Panc1 (cell line): ENCODE measurements at places on chromosomes 1 and 21. TPM values are rescaled to one million over a fixed set of nuclear protein-coding genes. Genes with fewer than 3 reads are reported as not detected.

DNA sequence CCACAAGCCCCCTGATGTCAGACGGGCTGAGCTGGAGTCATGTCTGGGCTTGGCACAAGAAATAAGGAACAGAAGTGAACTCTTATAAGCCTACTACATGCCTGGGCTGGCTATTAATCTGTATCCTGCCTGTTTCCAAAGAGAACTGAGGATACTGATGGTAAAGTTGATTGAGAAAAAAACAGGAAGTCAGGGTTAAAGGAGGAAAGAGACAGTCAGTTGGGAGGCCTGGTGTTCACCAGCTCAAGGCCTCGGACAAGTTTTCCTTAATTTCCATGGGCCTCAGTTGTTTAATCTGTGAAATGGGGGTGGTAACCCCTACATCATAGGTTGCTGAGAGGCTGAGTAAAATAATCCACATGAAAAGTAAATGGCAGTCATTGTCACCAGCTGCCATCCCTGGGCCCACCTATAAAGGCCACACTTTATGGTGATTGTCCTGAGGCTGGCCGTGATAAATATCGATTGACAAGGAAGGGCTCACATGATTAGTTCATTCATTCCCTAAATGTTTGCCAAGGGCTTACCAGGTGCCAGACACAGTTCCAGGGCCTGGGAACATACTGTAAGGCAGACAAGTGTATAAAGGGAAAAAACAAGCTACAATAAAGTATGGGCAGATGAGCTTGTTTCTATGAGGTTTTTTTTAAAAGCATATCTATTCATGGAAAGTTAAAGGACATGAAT, 2.8 kb downstream of the ALDH4A1 start:
- H3K4me1 ChIP-seq = peaks cover 29% of the 10 kb centered on the region
- H3K4me3 ChIP-seq = no peak overlapping the region
- DNase-seq = no peak
- peaks cover 4% of the 10 kb centered on the region for H3K36me3 ChIP-seq
- H3K27ac ChIP-seq = no peak overlapping the region

DNA sequence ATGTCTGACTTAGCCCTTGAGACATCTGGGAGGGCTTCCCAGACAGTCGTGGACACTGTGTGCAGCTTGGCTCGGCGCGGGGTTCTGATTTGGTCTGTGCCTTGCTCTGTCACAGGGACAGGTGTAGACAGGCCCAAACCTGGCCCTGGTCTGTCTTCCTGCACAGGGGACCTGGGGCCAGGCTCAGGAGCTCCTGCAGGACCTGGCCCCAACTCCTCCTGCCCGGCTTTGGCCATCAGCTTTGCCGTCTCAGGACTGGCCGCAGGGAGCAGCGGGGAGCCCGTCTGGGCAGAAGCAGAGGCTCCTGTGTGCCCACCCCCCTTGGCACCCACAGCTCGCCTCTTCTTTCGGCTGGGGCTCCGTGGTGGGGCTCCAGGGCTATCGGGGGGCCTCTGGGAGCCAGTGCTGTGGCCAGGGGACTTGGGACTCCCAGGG, 1.7 kb downstream of the PERM1 start:
- no peak for DNase-seq
- no peak overlapping the region for H3K27ac ChIP-seq
- no peak overlapping the region for H3K4me3 ChIP-seq
- no peaks in the 10 kb centered on the region for H3K36me3 ChIP-seq
- H3K27me3 ChIP-seq = no peaks in the 10 kb centered on the region

DNA sequence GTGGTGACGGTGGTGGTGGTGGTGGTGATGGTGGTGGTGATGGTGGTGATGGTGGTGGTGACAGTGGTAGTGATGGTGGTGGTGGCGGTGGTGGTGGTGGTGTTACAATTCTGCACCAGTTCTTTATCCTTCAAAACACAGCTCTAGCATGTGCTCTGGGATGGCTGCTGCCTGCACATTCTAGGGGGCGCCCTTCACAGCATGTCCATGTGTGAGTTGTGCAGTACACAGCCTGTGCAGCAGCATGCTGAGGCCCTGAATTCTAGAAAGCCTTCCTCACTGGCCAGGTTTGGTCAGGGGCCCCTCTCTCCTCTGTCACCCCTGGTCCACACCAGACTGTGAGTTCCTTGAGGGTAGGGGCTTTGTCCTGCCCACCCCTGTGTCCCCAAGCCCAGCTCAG, 67.7 kb downstream of the MATN1 start:
- peaks cover 4% of the 10 kb centered on the region; the same call in 1 of the 2 replicates for H3K4me1 ChIP-seq
- no peak overlapping the region for H3K4me3 ChIP-seq
- H3K36me3 ChIP-seq = no peaks in the 10 kb centered on the region
- H3K27ac ChIP-seq = no peak overlapping the region
- no peaks in the 10 kb centered on the region for H3K27me3 ChIP-seq
- DNase-seq = no peak

DNA sequence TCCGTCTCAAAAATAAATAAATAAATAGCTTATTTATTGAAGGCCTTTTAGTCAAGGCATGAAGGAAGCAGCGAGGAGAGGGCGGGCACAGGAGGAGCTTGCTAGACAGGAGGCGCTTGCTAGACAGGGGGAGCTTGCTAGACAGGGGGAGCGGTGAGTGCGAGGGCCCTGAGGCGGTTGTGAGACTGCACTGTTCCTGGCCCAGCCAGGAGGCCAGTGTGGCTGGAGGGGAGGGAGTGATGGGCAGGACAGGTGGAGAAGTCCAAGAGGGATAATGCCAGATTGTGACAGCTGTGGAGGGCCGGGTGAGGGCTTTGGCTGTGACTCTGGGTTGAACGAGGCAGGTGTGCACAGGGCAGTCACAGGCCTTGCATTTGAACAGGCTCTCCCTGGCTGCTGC, 18.2 kb downstream of the KIF17 start:
- no peaks in the 10 kb centered on the region for H3K36me3 ChIP-seq
- DNase-seq = no peak
- H3K4me1 ChIP-seq = peaks cover 5% of the 10 kb centered on the region

- no peak overlapping the region for H3K27ac ChIP-seq
- no peak overlapping the region for H3K4me3 ChIP-seq
- H3K36me3 ChIP-seq = peaks cover 2% of the 10 kb centered on the region; the same call in 1 of the 2 replicates
- DNase-seq = no peak
- no peaks in the 10 kb centered on the region for H3K4me1 ChIP-seq
Measured at GRCh38 chr1:183103147-183103546, 79.9 kb downstream of the LAMC1 start.

DNA sequence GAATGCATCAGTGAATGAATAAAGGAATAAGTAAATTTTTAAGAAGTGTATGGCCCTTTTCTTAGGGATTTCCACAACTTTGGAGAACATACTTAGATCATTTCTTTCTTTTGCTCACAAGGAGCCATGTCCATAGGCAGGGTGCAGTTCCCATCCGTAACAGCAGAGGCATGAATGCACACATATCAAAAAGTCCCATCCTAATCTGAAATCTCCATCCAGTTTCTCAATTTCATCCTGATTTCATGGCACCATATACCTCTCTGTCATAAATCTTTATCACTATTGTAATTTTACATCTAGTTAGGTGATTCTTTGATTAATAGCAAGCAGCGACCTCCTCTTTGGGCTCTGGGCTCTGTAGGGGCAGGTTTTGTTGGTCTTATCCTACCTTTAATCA, 359.2 kb downstream of the RRAGC start:
- H3K27me3 ChIP-seq = peaks cover 25% of the 10 kb centered on the region
- DNase-seq = no peak
- no peak overlapping the region for H3K4me3 ChIP-seq
- no peaks in the 10 kb centered on the region for H3K4me1 ChIP-seq
- H3K27ac ChIP-seq = no peak overlapping the region
- H3K36me3 ChIP-seq = no peaks in the 10 kb centered on the region

DNA sequence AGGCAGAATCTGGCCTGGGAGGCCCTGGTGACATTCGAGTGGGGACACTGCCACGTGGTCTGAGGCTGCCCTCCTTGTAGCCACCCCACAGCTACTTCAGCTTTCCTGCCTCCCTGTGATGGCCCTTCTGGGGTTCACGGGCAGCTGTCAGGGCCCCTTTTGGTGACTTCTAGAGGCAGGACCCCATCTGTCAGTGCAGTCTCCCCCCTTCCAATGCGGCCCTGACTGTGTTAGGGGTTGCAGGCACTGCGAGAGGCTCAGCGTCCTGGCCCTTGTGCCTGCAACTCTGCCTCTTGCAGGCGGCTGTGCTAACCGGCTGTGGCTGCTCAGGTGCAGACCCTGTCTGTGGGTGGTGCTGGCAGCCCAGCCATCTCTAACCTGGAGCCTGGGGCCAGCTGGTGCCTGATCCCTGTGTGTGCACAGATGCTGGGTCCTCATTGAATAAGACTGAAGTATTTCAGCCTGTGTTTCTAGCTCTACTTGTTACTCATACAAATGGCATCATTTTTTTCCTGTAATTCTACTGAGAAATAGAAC, 62.2 kb downstream of the S100B start:
- no peak overlapping the region for H3K4me3 ChIP-seq
- no peaks in the 10 kb centered on the region for H3K4me1 ChIP-seq

- no peak for DNase-seq
- H3K27ac ChIP-seq = no peak overlapping the region
- no peak overlapping the region for H3K4me3 ChIP-seq
Measured at GRCh38 chr1:217214551-217214950, 416.3 kb downstream of the GPATCH2 start.

- no peaks in the 10 kb centered on the region for H3K36me3 ChIP-seq
- peak overlapping the region; percentile 100 for H3K27ac ChIP-seq
- H3K27me3 ChIP-seq = no peaks in the 10 kb centered on the region
- no peak overlapping the region for H3K4me3 ChIP-seq
Measured at GRCh38 chr1:8182034-8182761, 135.7 kb upstream of the SLC45A1 start.

GRCh38 chr1:19512545-19512944, 27.2 kb upstream of the CAPZB start:
- H3K27ac ChIP-seq = no peak overlapping the region
- no peak overlapping the region for H3K4me3 ChIP-seq
- DNase-seq = no peak
- H3K27me3 ChIP-seq = no peaks in the 10 kb centered on the region
- H3K36me3 ChIP-seq = no peaks in the 10 kb centered on the region
- no peaks in the 10 kb centered on the region for H3K4me1 ChIP-seq

DNA sequence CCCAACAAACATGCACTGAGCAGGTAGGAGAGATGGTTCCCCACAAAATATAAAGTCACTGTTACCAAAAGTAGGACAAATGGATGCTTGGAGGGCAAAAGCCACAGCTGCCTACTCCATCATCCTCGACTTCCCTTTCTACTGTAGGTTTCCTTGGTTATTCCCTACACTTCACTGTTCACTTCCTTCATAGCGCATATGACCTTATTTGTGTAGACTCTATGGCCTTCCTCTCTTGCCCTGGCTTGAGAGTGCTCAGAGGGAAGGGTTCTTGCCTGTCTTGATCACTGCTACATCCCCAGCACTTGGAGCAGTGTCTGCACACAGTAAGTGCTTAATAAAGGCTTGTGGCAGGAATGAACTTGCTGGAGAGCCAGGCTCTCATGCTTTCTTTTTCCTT, 14.6 kb upstream of the TRNP1 start:
- no peak for DNase-seq
- H3K27ac ChIP-seq = no peak overlapping the region
- H3K4me3 ChIP-seq = no peak overlapping the region
- H3K36me3 ChIP-seq = no peaks in the 10 kb centered on the region
- no peaks in the 10 kb centered on the region for H3K4me1 ChIP-seq

DNA sequence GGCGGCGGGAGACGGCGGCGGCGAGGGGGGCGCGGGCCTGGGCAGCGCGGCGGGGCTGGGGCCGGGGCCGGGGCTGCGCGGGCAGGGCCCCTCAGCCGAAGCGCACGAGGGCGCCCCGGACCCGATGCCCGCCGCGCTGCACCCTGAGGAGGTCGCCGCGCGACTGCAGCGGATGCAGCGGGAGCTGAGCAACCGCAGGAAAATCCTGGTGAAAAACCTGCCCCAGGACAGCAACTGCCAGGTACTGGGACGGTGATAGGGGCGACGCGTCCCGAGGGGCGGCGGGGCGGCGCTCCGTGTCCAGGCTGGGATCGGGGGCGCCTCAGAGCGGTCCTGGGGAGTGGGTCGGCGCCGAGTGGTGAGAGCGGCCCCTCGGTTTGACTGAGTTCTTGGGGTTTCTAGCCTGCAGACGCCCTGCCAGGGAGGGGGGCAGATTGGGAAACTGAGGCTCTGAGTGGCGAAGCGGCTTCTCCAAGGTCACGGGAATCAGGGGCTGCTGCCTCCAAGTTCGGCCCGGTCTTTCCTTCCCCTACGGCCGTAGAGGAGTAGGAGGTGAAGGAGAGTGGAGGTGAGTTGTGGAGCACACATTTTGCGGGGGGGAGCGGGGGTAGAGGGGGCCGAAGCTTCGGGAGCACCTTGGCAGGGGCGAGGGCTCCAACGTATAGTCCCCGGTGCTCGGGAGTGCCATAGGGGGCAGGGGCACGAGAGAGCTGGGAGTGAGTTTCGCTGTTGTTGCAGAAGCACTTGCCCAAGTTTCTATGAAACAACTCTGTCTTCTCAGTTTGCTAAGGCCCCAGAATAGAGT, 508 bp downstream of the RAVER2 start:
- H3K36me3 ChIP-seq = no peaks in the 10 kb centered on the region; the same call in 1 of the 2 replicates
- peaks cover 23% of the 10 kb centered on the region for H3K4me1 ChIP-seq
- H3K4me3 ChIP-seq = peak overlapping the region; percentile 65

GRCh38 chr1:40049725-40050124, 9.2 kb downstream of the CAP1 start:
- no peaks in the 10 kb centered on the region for H3K27me3 ChIP-seq
- H3K4me1 ChIP-seq = no peaks in the 10 kb centered on the region; the same call in 1 of the 2 replicates
- H3K4me3 ChIP-seq = no peak overlapping the region
- peaks cover 5% of the 10 kb centered on the region; the same call in 1 of the 2 replicates for H3K36me3 ChIP-seq

- DNase-seq = no peak
- no peaks in the 10 kb centered on the region for H3K27me3 ChIP-seq
- no peak overlapping the region for H3K27ac ChIP-seq
- H3K36me3 ChIP-seq = peaks cover 2% of the 10 kb centered on the region; the same call in 1 of the 2 replicates
- no peaks in the 10 kb centered on the region for H3K4me1 ChIP-seq
Measured at GRCh38 chr1:35301674-35302392, 33.3 kb downstream of the ZMYM4 start.

GRCh38 chr1:192706936-192707335, 71.0 kb downstream of the RGS13 start:
- no peaks in the 10 kb centered on the region for H3K36me3 ChIP-seq
- no peaks in the 10 kb centered on the region for H3K4me1 ChIP-seq
- H3K4me3 ChIP-seq = no peak overlapping the region
- no peak for DNase-seq

GRCh38 chr1:159933347-159933746, 8.0 kb upstream of the TAGLN2 start:
- H3K27me3 ChIP-seq = no peaks in the 10 kb centered on the region
- H3K4me3 ChIP-seq = no peak overlapping the region
- peaks cover 17% of the 10 kb centered on the region for H3K4me1 ChIP-seq
- no peaks in the 10 kb centered on the region for H3K36me3 ChIP-seq
- no peak overlapping the region for H3K27ac ChIP-seq

- H3K4me3 ChIP-seq = no peak overlapping the region
- H3K36me3 ChIP-seq = peaks cover 83% of the 10 kb centered on the region
- H3K4me1 ChIP-seq = no peaks in the 10 kb centered on the region
- no peak for DNase-seq
- H3K27me3 ChIP-seq = no peaks in the 10 kb centered on the region
Measured at GRCh38 chr1:39431927-39432326, 59.5 kb upstream of the BMP8A start.

Gene VSIG8
- not detected for total RNA-seq

Gene MX2
- total RNA-seq = 56.7 TPM

Gene MROH7
- total RNA-seq = not detected

Gene FAM110D
- total RNA-seq = 0.05 TPM

Gene OR6K6
- total RNA-seq = not detected
